ENCODE measurements at places on chromosomes 5 and 9.

DNA sequence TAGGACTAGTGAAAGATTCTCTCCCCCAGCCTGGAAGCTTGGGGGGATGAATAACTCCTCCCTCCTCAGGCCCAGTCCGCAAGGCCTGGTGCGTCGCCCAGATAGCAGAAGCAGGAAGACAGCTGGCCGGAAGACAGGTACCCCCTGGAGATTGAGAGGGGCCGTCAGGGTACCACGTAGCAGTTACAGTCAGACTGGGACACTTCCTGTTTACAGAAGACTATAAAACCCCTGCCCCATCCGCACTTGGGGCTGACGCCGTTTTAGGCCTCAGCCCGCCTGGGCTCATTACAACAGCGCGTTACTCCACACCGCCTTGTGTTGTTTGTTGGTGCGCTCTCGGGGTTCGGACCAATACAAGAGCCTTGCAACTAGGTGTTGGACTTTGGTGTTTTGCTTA, 15.4 kb downstream of the SEMA6A start:
- no peak for DNase-seq

GRCh38 chr9:11821306-11821975, 871.7 kb upstream of the TYRP1 start:
- no peak for DNase-seq

GRCh38 chr5:177393206-177393765, 7.2 kb downstream of the PFN3 start:
- no peak for DNase-seq

GRCh38 chr5:177494346-177495195, 2.8 kb downstream of the PDLIM7 start:
- no peak for DNase-seq

GRCh38 chr9:35684921-35685320, 4.8 kb downstream of the TPM2 start:
- DNase-seq = no peak

GRCh38 chr9:95218773-95219172, 98.7 kb downstream of the FANCC start:
- DNase-seq = no peak

GRCh38 chr9:89606624-89607311, 2.0 kb downstream of the GADD45G start:
- no peak for DNase-seq

DNA sequence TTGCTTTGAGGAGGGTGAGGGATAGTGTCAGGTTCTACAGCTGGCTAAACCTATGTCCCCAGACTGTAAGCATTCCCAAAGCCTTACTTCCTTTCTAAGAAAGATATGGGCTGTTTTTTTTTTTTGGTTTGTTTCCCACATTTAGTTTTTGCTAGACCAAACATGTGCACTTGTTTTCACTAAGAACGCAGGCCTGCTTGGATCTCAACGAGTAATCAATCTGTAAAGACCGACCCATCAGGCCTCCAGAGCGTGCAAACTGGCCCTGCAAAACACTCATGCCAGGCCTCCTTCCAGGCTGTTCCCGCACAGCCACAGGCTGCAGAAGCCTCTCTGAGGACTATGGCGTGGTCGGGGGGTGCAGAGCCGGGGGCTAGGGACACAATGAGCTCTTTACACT, 304.8 kb upstream of the PANK3 start:
- DNase-seq = no peak

DNA sequence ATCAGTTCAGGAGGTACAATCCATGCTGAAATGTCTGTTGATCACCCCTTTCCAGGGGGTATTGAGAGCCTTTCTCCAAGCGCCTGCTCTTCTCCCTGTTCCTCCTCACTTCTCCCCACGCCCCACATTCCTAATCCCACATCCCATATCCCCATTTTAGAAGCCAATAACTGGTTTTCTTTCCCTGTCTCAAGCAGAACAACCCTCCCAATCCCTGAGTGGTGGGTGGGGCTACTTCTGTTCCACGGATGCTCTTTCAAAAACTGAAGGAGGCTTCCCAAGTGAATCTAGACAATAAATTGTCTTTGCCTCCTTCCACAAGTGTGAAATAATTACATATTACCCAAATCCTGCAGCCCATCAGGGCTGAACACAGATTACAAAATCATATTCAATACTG, 77.0 kb upstream of the SEMA6A start:
- no peak for DNase-seq

DNA sequence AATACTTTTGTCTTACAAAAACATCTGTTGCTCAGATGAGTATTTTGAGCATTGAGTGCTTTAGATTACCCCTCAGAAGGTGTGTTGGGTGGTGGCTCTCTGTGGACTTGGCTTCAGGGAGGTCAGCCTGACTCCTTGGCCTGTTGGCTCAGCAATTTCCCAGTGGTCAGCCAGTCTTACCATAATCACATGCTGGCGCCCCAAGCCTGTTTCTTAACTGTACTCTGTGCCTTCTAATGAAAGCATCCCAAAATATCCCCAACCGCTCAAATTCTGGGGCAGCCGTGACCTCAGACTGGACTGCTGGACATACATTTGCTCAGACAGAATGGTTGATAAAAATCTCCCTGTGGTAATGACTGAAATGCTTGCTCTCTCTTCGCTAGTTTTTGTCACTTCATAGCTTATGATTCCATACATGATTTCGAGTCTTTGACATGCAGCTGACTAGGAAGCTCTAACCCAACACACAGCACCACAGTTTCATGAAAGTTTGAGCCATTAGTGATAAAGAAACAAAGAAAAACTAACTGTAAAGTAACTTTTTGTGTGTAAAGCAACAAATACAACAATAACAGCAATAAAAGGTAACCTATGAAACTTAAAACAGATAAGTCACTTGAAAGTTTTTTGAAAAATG, 562.2 kb upstream of the MEF2C start:
- no peak for DNase-seq

DNA sequence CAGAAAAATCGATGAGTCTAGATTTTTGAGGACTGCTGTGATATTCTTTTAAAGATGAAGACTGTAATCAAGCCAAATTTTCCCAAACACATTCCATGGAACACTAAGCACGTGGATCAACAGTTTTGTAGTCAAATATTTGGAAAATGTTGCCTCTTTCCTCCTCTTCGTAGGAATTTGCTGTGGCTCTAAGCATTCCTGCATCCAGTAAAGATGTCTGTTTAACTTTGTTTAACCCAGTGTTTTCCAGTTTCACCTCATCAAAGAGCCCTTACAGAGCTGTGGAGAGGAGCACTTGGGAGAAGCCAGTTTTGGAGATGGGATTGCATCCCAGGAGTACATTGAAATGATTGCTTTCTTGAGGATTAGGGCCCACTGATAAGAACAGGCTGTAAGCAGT, 58.9 kb downstream of the INSYN2B start:
- no peak for DNase-seq

DNA sequence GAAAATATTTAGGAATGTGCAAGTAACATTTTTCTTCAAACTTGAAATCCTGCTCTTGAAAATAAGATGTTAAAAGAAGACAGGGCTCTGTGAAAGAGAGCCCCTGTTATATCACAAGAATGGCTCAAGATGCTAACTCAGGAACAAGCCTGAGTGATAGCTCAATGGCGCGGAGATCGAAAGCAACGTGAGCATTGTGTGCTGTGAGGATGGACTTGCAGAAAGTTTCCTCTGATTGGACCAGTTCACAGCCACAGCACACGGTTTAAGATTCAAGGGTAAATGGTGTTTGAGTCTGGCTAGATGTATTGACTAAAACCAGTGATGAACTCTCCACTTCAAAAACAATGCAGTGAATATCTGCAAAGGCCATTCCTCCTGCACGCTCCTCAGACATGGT, 2387.0 kb downstream of the MAT2B start:
- DNase-seq = no peak

DNA sequence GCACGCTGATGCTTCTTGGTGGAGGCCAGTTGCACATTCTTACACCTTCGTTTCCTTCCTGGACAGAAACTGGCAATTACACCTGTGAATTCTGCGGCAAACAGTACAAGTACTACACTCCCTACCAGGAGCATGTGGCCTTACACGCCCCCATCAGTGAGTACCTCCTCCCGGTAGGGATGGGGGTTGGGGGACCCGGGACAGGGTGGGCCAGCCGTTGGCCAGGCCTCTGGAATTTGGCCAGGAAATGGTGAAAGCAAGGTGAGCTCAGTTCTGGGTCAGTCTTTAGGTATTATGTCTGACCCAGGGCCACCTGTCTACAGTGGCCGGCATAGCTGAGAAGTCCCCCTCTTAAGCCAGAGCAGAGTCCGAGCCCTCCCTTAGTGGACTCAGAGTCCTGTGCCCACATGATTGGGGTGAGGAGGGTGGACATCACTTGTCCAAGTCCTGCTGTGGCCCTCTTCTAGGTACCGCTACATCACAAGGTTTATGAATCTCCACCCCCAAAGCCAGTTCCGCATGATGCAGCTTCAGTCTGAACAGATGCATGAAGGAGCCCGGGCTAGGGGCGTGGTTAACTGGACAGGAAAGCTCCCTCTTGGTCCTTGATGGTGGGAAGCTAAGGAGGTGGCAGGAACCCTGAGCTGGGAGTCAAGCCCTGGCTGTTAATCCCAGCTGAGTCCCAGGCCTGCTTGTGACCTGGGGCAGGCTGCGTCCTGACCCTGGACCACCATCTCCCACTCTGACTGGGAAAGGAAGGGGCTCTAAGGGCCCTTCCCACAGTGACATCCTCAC, 61.3 kb downstream of the AMBP start:
- DNase-seq = no peak

DNA sequence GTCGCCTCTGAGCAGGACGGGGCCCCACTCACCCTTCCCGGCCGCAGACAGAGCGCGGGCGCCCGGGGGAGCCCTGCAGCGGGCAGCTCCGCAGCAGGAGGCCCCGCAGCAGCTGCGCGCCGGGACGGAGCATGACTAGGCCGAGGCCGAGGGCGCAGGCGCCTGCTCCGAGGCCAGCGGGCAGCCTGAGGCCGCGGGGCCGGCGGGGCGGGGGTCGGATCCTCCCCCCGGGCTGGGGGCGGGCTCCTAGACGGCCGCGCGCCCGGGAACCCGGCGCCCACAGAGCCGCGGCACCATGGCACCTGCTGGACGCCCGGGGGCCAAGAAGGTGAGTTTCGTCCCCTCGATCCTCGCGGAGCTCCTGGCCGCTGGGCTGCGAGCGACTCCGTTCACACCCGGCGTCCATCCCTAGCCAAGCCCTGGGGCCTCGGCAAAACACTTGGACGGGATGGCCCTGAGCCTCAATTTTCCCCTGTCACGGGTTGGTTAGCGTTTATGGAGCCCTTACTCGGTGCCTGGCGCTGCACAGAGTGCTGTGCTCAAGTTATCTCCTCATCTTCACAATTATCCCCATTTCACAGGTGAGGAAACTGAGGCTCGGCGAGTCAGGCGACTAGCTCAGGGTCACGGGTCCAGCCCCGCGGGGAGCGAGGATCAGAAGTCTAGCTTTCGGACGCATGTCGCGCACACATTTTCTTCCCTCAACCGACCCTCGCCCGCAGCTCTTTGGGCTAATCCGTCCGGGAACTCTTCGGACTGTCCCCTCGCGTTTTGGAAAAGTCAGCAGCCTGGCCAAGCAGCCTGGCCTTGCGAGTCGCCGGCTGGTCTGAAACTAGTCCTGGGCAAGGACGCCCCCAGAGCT, at the start of the genes BHMT2 and DMGDH:
Gene BHMT2, plus strand, starts transcription at position 280 of the 862 bp plus-strand sequence. Its CDS starts 16 bp downstream, at position 296.
Gene DMGDH, minus strand, starts transcription at position 187 of the 862 bp plus-strand sequence. Its CDS starts 54 bp downstream, at position 133.
- DNase-seq = peak; percentile 25

- no peak for DNase-seq
Measured at GRCh38 chr9:26949637-26950069, 2.6 kb upstream of the PLAA start.

DNA sequence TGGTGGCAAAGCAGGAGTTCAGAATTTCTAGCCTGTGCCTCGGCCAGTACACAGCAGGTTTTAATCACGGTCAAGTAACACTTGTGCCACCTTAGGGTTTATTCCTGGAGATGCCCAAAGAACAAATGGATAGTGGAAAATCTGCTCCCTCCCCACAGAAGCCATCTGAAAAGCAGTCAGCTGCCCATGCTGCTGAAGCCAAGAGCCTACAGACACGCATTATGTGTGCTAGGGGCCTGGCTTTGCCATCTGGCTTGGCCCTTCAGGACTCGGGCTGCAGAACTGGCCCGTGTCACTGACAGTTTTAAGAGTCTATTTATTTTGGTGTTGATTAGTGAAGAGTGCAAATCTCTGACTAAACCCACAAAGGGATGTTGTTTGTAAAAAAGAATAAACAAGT, 11.1 kb downstream of the ARSB start:
- DNase-seq = no peak

DNA sequence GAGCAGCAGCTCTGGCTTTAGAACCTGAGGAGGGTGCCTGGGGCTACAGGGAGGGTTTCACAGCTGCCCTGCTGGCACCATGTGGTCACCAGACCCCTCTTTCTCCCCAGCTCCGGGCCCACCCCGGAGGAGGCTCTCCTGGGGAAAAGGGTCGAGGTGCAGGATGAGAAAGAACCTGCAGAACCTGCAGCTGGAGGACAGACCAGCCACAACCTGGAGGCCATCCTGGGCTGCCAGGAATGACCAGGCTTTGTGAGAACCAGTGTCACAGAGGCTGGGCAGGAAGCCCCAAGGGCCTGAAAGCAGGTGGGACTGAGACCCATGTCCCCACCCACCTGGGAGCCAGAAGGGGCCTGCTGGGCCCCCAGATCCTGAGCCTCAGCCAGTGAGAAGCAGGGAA, 23.0 kb downstream of the SEMA4D start:
- no peak for DNase-seq

DNA sequence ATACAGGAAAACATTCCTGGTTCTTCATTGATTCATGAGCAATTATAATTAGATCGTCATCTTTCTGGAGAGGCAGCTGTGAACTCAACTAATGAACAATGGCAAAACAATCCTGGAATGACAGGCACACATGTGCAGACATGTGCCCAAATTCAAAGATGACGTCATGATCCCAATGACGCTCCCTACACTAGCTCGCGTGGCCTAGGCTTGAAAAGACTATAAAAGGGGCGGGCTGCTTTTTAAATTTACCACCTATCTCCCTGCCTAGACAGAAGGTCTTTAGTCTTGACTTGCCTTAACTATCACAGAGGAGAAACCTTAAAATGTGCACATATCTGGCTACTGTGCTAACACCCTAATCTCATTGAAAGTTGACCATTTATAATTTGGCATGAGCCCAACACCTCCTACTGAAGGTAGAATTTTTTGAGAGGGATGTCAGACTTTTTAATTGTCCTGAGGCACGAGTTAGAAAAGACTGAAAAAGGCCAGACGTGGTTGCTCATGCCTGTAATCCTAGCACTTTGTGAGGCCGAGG, 88.2 kb downstream of the PRRT1B start:
- no peak for DNase-seq

DNA sequence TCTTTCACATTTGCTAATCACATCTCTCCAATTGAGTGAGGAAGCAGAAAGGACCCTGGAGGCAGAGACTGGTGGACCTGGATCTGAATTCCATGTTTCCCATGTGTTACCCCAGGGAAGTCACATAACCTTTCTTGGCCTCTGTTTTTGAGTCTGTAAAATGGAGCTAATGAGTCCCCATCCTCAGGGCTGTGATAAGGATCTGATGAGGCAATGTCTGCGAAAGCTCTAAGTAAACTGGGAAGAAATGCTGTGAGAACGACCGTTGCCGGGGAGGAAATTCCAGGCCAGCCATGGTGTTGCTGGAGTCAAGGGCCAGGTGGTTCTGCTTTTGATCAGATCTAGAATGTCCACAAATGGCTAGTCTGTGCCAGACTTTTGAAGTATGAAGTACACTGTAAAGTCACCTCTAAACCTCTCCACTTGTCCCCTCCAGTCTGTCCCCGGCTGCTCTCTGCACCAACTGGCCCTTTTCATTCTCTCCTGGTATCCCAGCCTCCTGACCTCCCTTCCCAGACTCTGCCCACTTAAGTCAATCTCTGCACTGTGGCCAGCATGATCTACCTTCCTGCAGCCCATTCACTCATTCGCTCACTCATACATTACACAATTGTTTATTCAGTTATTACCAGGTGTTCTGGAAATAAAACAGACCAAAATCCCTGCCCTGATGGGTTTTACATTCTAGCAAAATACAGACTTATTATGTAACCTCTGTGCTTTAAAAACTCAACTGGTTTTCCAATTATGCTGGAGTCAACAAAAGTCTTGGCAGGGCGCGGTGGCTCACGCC, 32.5 kb upstream of the N4BP3 start:
- DNase-seq = no peak

Data from GM12891 (cell line).